ENCODE measurements at places on chromosomes 1 and 21.
A peak's percentile ranks its signal among the peaks of the same experiment; 100 is the strongest.

DNA sequence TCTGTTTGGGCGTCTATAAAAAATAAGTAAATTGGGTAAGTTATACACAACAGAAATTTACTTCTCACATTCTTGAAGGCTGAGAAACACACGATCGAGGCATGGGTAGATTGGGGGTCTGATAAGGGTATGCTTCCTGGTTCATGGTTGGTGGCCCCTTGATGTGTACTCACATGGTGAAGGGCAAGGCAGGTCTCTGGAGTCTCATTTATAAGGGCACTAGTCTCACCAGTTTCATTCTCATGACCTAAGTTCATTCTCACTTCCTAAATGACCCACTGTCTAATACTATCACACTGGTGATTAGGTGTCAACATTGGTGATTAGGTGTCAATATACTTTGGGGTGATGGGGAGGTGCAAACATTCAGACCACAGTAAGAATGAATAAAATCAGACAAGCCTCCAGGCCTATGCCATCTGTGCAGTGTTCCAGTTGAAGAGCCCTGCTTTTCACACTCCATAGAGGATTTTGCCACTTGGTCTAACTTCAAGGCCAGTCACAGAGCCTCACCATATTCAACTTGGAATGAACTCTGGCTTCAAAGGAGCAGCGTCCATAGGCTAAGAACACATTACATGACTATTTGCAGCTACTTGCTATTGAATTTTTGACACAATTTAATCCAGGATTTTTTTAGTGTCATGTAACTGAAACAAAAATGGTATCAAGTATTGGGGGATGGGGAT is 2.5 kb upstream of the GBP4 start:
- no peak for DNase-seq

- DNase-seq: no peak
These were observed 366.4 kb upstream of the CXADR start for GRCh38 chr21:17146426-17146825.

- no peak for DNase-seq
These were observed 162.3 kb downstream of the FMN2 start for GRCh38 chr1:240254006-240254405.

DNA sequence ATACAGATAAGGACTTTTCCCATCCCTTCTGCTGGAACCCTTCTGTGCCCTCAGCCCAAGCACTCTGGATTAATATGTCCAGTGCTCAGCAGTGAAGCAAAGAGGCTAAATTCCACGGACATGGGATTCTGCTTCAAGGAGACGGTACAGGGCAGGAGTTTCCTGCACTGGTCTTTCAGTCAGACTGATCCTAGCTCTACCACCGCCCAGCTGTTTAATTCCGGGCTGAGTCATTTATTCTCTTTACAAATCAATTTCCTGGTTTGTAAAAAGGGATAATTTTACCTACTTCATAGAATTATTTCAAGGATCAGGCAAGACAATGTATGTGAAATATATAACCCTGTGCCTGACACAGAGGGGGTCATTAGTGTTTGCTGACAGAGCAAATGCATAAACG is 41.6 kb upstream of the NRDC start:
- DNase-seq: no peak

DNA sequence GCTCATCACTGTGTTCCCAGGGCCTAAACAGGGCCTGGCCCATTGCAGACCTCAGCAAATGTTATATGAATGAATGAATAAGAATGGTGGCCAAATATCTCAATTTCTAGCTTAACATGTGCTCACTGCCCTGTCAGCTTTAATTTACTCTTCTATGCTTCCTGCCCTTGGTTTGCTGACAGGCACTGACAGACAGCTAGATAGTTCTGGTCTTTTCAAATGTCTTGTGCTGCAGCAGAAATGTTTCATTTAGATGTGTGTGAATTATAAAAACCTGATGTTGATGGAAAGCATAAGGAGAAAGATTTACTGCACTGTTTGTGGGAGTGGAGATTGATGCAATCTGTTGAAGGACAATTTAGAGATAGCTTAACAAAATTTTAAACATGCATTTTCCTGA is 48.9 kb downstream of the LPAR3 start:
- DNase-seq: no peak

DNA sequence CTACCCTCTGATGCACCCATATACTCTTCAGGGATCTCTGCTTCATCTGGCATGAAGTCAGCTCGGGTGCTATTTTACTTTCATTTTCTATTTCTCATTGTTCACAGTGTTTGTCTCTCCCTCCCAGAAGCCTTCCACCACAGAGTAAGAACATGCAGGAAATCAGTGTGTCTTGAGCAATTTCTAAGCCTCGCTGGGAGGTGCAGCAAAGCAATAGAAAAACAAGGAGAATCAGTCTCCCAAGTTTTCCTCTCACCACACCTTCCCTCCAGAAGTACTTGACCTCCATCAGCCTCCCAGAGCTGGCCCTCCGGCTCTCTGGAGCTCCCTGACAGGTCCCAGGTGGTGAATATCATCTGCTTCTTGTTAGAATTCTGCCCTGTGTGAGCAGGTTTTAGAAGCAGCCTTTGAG is 594.7 kb upstream of the CAMK1G start:
- no peak for DNase-seq

DNA sequence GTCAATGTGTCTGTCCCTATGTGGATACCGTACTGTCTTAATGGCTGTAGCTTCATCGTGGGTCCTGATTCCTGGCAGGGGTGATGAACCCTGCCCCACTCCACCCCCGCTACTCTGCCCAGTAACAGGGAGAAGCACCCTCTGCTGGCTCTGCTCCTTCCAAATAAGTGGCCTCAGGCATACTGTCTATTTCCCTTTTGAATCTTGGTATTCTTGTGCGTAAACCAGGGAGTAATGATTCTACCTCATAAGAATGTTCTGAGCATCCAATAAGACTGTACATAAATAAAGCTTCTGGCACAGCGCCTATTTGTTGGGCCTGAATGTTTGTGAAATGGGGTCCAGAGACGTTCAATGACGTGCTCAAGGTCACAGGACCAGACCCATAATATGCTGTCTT is 35.2 kb upstream of the CTPS1 start:
- no peak for DNase-seq

DNA sequence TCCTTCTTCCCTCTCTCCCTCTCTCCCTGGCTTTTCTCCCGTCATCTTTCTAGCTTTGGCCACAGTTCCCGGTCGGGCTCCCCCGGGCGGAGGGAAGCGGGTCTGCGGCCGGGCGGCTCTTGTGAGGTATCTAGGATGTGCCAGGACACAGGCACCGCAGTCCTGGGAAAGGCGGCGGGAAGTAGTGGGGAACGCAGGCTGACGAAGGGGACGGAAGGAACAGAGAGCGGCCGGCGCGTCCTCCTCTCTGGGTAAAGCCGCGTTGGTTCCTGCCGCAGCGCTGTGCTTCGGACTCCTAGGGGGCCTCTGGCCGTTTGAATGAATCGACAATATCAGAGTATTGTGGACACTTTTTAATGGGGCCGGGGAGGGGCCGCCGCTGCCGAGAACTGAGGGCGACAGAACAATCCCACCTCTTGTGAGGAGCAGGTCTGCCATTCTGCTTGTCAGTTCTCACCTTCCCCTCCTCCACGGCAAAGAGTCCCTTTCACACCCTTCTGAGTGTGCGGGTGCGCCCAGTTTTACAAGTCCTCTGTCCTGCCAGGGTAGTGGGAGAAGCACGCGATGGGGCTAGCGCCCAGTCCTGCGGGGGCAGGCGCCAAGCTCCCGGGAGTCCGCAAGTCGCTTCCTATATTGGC is 1.2 kb upstream of the LHX9 start:
- DNase-seq: no peak

- no peak for DNase-seq
These were observed 194.2 kb downstream of the SIPA1L2 start for GRCh38 chr1:232435729-232436128.

DNA sequence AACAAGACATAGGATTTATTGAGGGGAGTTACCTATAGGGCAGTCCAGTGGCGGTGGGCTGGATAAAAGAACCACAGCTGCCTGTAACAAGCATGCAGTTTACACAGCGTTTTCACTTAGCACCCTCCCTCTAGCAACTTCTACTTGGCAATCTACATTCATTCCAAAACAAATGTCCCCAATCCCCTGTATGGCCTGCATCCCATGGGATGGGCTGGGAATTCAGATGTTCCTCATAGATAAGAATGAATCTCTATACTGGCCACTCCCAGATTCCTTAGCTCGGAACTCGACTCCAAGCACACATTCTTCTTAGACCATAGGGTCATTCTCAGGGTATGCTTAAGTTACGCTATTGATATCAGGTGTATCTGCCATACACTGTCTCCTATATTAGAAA is 33.3 kb downstream of the PCP4 start:
- DNase-seq: no peak

GRCh38 chr1:156420205-156421061 is 51.4 kb downstream of the RHBG start:
- DNase-seq: peak; percentile 40

DNA sequence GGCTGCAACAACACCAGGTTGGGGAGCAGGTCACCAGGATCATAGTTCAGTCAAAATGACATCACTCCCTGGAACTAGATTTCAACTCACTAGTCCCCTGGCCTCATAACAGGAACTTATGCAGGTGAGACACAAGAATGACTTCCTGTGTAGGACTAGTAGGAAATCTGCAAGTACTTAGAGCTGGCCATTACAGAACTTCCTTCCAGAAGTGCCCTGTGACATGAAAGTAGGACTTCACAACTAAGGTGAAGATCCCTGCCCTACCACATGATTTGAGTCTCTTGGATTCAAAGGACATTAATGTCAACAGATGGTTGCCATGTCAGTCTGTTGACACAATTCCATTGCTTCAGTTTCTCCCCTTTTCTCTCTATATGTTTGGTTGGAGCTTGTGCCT is 223.1 kb downstream of the RPS6KC1 start:
- DNase-seq: no peak

- no peak for DNase-seq
These were observed 177.6 kb downstream of the GABPA start for GRCh38 chr21:25912402-25912746.

- DNase-seq: no peak
These were observed 92.0 kb upstream of the RALGPS2 start for GRCh38 chr1:178633056-178633455.

DNA sequence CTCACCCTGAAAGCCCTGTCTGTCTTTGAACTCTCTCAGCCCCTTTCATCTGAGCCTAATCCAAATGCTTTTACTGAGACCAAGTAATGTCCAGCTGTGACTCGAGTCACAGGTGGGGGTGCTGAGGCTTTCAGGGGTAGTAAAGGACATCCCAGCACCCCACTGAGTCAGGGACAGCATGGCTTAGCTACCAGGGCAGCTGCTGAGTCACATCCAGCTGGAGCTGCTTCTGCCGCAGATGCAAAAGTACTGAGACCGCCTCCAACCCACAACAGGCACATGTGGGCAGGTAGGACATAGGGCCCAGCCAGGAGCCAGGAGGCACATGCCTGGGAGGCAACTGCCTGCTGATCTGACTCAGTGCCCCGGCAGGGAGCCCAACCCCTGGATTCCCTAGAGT is 6.7 kb upstream of the VSIG8 start:
- DNase-seq: peak; percentile 2

DNA sequence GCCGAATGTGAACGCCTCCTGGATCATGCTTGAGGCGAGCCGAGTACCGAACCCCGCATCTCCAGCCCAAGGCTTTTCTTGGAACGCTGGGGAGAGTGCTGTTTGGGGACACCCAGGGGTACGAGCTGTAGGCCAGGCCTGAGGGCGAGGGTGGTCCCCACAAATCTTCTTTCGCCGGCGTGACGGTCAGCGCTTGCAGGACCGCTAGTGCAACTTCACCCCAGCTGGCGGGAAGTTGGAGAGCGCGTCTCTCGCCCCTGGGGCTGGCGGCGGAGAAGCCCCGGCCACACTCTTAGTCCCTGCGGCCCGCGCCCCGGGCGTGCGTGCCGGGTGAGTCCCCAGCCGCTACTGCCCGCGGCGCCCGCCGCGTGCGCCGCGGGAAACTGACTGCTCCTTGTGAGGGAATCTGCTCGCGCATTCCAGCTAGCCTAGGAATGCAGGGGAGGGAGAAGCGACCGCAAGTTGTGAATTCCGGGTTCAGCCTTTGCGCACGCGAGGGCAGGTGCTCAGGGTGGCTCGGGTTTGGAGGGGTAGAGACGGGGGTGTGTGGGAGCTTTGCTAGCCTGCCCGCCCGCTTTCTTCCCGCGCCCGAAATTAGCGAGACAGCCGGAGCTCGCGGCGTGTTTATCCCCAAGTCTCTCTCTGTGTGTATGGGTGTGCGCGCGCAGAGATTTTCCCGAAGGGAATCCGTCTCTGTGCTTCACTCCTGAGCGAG is 884 bp downstream of the LHX4 start:
- no peak for DNase-seq

DNA sequence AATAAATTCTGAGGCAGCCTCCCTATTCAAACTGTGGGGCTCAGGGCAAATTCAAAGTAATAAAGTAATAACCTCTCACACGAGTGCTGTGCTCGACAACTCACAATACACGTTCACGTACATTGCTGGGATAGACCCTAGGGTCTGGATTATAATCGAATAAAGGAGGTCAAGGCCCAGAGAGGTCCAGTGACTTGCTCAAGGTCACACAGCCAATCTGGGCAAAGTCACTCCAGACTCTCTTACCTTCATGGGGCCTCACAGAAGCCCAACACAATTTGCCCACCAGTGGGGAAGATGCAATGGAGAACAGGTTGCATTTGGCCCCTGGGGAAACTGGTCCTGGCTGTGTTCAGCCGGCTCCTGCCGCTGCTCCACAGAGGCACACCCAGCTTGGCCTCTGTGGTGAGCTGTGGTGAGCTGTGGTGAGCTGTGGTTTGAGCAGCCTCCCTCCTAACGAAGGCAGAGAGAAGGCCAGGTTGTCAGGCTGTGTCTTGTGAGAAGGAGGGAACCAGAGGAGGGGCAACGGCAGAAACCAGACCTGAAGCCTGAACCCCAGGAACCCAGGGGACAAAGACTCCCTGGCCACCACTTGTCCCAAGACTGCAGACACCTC is 35.1 kb downstream of the NUAK2 start:
- peak; percentile 40 for DNase-seq

DNA sequence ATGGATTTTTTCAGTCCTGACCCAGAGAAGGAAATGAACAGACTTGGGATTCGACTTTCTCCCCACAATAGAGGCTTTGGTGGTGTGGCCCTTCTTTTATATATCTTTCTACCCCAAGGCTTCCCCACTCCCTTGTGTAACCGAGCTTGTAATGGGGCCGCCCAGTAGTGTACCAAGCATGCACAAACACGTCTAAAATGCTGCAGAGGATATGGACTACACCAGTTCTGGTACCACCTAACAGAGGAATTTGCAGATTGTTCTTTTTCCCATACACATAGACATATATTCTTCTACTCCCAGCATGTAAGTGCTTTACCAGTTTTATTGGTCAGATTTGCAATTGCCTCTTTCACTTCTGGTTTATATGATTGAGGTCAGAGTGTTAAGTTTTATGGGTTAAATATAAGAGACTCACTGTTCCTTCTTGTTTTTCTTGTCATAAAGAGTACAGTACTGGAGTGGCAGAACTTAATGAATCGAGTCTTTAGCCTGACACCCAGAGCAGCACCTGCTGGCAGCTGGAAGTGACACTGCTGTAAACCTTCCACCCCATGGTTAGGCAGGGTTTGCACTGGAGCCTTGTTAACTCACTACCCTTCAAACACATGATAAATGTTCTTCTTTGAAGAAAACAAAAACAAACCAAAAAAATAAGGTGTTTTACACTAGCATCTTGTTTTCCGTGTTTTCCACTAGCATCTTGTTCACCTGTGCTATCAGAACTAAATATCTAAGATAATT is 198.6 kb downstream of the PTPRC start:
- no peak for DNase-seq

GRCh38 chr1:232014941-232015340 is 388.4 kb downstream of the DISC1 start:
- no peak for DNase-seq

GRCh38 chr1:229185963-229186362 is 84.9 kb upstream of the RAB4A start:
- no peak for DNase-seq

GRCh38 chr1:39387452-39387851 is 104.0 kb upstream of the BMP8A start:
- no peak for DNase-seq
